Lung (tissue), 17 donors: ENCODE measurements at places on chromosomes 5 and 9. TPM values are rescaled to one million over a fixed set of nuclear protein-coding genes. Genes with fewer than 3 reads are reported as not detected.

DNA sequence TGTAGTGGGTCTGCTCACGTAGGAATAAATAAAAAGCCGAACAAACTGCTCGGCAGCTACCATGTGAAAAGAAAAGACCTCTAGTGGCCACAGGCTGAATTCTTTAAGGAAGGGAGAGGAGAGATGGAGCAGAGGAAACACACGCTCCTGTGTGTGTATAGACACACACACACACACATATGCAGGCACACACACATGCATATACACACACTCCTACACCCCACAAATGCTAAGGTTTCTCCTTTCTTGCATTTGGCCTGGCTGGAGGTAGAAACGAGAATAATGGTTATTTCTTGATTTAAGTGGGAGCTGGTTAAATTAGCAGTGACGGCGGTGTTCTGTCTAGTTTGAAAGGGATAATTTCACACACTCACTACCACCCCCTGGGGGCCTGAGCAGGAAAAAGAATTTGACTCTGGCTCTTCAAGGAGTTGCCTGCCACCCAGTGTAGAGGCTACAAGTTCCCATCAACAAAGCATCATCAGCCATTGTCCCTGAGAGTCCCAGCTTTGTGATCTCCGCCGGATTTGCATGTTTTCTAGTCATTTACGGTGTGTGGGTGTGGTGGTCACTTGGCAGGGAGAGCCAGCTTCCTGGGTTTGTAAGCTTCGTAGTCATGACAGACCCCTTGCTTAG, at the start of gene INSYN2B:
Gene INSYN2B, minus strand, starts transcription at position 78 of the 636 bp plus-strand sequence. CDS start 96,597 bp downstream, outside the sequence.
- peaks cover 17% of the 10 kb centered on the region for H3K4me1 ChIP-seq
- no peaks in the 10 kb centered on the region for H3K27me3 ChIP-seq
- peak; percentile 88 for DNase-seq
- no peaks in the 10 kb centered on the region for H3K36me3 ChIP-seq
- no peak within 1 kb of the TSS for H3K4me3 ChIP-seq

DNA sequence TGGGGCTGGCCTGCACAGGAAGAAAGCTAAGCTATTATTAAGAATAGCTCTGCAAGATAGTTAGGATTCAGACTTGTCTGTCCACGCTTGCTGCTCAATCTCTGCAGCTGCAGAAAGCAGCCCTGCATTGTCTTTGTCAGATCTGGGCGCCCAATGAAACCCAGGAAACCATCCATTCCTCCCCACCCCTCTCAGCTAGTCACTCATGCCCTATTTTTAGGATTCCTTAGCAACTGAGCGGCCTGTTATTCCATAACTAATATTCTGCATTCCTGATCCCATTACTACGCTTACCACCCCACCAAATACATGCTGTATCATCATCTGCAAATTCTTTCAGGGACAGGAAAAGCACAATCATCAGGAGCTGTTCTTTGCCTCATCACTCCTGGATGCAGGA, 52.9 kb upstream of the APC start:
- H3K4me1 ChIP-seq: peaks cover 2% of the 10 kb centered on the region
- H3K4me3 ChIP-seq: no peak overlapping the region
- no peak for DNase-seq
- no peak overlapping the region for H3K27ac ChIP-seq
- H3K36me3 ChIP-seq: no peaks in the 10 kb centered on the region

DNA sequence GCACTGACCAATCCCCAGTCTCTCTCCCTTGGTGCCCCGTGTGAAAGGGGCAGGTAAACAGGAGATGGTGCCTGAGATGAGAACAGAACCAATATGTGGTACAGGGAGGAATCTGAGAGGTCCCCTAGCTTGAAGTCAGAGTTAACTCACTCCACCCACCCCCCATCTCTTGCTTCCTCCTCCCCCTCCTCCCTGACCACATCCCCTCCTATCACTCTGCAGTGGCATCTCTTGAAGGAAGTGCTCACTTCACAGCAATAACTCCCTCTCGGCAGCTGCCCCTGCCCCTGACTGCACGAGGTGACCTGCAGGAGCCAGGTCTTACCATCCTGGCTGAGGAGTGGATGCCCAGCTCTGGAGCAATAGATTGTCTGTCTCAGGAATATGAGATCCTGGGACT, 224.0 kb downstream of the GAS1 start:
- DNase-seq: no peak
- no peaks in the 10 kb centered on the region for H3K27me3 ChIP-seq
- H3K36me3 ChIP-seq: no peaks in the 10 kb centered on the region
- H3K4me3 ChIP-seq: no peak overlapping the region
- no peaks in the 10 kb centered on the region for H3K4me1 ChIP-seq

DNA sequence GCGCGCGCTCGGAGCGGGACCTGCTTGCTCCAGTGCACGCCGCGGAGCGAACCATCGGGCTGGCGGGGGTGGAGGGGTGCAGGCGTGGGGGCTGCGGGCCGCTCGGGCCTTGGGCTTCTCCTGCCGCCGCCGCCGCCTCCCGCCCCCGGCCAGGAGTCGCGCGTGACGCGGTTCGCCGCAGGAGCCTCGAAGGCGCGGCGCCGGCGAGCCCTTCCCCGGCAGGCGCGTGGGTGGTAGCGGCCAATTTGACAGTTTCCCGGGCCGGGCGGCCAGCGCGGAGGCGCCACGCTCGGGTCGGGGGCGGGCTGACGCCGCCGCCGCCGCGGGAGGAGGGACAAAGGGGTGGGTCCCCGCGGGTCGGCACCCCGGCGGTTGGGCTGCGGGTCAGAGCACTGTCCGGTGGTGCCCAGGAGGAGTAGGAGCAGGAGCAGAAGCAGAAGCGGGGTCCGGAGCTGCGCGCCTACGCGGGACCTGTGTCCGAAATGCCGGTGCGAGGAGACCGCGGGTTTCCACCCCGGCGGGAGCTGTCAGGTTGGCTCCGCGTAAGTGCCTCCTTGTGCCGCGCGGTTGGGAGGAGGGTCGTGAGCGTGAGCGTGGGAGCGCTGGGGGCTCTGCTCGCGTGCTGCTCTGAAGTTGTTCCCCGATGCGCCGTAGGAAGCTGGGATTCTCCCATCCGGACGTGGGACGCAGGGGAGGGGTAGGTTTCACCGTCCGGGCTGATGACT, at the start of gene TJP2:
Gene TJP2, plus strand, starts transcription at position 387 of the 725 bp plus-strand sequence. Its CDS starts 96 bp downstream, at position 483.
- H3K4me3 ChIP-seq: peak within 1 kb of the TSS; percentile 87
- H3K27ac ChIP-seq: peak within 1 kb of the TSS; percentile 90
- DNase-seq: peak; percentile 69
- H3K36me3 ChIP-seq: no peaks in the 10 kb centered on the region
- H3K27me3 ChIP-seq: no peaks in the 10 kb centered on the region
- H3K4me1 ChIP-seq: peaks cover 19% of the 10 kb centered on the region

DNA sequence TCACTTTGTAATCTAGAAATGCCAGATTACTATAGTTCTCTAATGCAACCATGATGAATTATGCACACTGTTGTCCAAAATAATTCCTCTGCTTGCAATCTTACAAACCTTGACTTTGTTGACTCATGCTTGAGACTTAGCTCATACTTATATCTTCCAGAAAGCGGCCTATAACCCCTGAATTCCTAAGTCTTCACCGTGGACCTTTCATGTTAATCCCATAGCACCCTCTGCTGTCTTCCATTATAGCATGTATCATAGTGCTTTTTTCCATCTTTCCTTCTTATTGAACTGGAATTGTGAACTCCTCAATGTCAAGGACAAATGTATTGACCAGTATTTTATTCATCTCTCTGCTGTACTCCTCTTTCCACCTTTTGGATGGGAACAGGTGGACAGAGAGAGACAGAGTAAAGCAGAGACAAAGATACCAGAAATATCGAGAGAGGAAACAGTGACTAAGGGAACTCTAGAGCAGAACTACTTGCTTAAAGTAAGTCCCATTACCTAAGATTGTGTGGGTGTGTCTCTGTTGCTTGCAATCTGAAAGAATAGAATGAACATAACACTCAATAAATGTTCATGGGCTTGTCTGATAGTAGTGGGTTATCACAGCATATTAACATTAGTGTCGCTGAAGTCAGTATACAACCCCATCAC, 110.0 kb downstream of the LURAP1L start:
- no peak overlapping the region for H3K27ac ChIP-seq
- no peaks in the 10 kb centered on the region for H3K27me3 ChIP-seq
- H3K4me1 ChIP-seq: peaks cover 24% of the 10 kb centered on the region

GRCh38 chr9:119009249-119009648, 360.0 kb downstream of the BRINP1 start:
- no peaks in the 10 kb centered on the region for H3K4me1 ChIP-seq
- no peaks in the 10 kb centered on the region for H3K36me3 ChIP-seq
- no peak overlapping the region for H3K27ac ChIP-seq
- H3K4me3 ChIP-seq: no peak overlapping the region
- DNase-seq: no peak

- H3K27ac ChIP-seq: no peak overlapping the region
- H3K36me3 ChIP-seq: no peaks in the 10 kb centered on the region
- no peak for DNase-seq
- no peaks in the 10 kb centered on the region for H3K27me3 ChIP-seq
- no peaks in the 10 kb centered on the region for H3K4me1 ChIP-seq
Observed at GRCh38 chr5:132177691-132178149, 49.9 kb downstream of the P4HA2 start.

DNA sequence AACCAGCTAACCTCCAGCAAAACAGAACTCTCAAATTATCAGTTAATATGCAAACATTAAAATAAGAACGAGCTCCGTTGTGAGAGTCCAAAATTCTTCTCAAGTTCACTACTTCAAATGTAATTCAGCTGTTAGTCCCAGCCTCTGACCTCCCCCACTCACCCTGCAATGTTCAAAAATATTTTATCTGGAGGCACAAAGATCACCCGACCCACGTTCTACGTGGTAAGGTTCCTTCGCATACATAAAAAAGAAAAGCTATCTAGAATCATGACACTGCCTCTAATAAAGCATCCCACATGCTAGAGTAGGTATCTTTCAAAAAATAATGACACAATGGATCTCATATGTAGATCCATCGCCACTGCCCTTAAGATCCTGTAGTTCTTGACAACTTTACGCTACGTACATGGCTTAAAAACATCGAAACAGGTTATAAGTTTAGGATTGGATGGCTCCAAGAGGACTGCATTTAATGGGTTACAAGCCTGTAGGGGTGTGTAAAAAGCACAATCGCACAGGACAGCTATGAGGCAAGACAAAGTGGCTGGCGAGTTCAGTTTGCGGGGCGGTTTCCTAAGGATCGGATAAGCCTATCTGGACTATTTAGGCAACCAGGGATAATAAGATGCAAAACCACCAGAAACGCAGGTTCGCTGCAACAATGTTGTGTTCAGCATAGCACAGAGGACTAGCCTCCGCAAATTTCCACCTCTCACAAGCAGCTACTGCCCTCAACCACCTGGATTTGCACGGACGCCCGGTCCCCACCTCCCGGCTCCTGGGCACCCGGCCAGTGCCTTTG, 969 bp downstream of the CLK4 start:
- H3K36me3 ChIP-seq: peaks cover 18% of the 10 kb centered on the region
- no peak for DNase-seq
- H3K4me1 ChIP-seq: peaks cover 23% of the 10 kb centered on the region
- H3K4me3 ChIP-seq: peak overlapping the region; percentile 78
- H3K27ac ChIP-seq: peak overlapping the region; percentile 96
- H3K27me3 ChIP-seq: no peaks in the 10 kb centered on the region

GRCh38 chr5:116359592-116359991, 215.0 kb downstream of the SEMA6A start:
- peaks cover 3% of the 10 kb centered on the region for H3K4me1 ChIP-seq
- no peak overlapping the region for H3K27ac ChIP-seq
- no peak overlapping the region for H3K4me3 ChIP-seq
- DNase-seq: no peak
- H3K27me3 ChIP-seq: no peaks in the 10 kb centered on the region
- H3K36me3 ChIP-seq: no peaks in the 10 kb centered on the region

Gene C9
- not detected for polyA plus RNA-seq

Gene LPAR1
- 14.0 TPM for polyA plus RNA-seq
